Activated naive CD4-positive, alpha-beta T cell treated with anti-CD3 and anti-CD28 coated beads, Interleukin-2, amount 50 U/mL, for 72 hours (primary cell): ENCODE measurements at places on chromosomes 1 and 21.

GRCh38 chr1:231973830-231974229, 347.2 kb downstream of the DISC1 start:
- no peak for DNase-seq

GRCh38 chr1:42153624-42154023, 414 bp downstream of the GUCA2B start:
- no peak for DNase-seq

- no peak for DNase-seq
Measured at GRCh38 chr1:165215676-165216075, 140.8 kb downstream of the LMX1A start.

DNA sequence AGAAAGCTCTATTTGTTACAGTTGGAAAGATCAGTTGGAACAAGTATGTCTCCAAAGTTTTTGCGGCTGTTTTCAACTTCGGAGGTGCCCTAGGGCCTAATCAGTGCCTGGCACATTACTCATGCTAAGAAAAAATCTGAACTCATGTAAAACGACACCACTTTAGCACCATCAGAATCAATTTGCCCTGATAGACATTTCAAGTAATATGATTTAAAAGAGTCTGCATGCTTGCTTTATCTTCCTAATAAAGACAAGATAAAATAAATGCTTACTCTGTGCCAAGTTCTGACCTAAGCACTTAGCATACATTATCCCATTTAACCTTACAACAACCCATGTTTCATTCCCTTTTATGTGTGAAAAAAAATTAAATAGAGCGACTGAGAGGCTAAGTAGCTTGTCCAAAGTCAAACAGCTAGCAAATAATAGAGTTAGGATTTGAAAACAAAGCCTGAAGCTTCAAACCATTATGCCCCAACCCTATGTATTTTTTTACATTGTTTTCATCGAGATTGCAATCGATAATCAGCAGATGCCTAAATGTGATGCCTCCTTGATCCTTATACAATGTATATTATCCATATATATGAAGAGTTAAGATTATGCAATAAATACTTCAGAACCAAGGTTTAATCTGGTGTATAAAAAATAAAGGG, 91.3 kb downstream of the DENND1B start:
- DNase-seq, result no peak
